BE2C (cell line): ENCODE measurements at places on chromosomes 12 and 14.

- no peak for DNase-seq
Measured at GRCh38 chr14:53979747-53980642, 23.4 kb upstream of the BMP4 start.

GRCh38 chr12:88243982-88244381 lies 101.9 kb downstream of the TMTC3 start:
- DNase-seq: no peak

DNA sequence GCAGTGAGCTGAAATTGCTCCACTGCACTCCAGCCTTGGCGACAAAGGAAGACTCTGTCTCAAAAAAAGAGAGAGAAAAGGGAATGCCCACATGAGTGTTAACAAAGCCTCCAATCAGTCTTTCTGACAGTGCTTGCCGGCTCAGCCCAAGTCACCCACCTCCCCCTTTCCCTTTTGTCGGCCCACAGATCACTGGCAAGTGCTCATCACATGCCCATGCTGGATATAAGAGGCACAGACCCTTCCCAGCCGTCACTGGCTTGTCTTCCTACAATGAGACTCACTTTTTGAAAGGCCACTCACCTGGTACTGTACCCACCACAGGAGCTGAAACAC lies 70.8 kb downstream of the CCDC88C start:
- no peak for DNase-seq

DNA sequence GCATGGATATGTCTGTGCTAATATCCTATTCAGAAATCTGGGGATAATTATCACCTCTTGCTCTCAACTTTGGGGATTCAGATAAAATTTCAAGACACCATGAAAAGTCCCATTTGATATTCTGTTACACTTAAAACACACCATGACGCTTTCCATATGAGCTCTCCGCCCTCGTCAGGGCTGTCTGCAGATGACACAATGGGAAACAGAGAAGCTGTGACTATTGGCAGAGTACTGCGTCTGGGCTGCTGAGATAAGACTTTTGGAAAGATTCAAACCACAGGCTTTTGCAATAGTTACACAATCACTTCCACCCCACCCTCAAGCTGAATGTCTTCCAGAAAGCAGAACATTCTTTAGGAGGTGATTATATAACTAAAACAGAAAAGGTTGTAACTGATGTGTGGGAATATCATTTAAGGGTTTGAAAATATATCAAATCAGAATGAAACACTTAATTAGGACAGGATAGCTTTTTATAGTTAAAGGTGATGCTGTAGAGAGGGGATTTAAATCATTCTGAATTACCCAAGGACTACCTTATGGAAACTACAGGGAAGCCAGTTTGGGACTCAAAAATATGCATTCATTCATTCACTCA lies 75.3 kb upstream of the TMPO start:
- DNase-seq: no peak

DNA sequence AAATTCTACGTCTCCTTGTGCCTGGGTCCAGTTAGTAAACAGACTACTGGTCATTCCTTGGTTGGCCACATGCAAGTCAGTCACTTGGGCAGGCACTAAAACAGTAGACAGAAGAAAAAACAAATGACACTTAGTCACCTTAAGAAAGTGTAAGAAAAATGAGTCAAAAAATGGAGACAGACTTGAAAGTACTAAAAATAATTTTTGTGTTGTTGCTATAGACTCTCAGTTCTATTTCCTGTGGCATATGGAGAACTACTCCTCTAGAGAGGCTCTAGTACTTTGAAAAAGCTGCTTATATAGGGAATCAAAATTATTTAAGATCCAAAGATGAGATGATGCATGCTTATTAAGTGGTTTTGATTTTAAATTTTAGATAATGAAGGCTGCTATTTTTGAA lies 56.0 kb downstream of the PTPRB start:
- DNase-seq: no peak

DNA sequence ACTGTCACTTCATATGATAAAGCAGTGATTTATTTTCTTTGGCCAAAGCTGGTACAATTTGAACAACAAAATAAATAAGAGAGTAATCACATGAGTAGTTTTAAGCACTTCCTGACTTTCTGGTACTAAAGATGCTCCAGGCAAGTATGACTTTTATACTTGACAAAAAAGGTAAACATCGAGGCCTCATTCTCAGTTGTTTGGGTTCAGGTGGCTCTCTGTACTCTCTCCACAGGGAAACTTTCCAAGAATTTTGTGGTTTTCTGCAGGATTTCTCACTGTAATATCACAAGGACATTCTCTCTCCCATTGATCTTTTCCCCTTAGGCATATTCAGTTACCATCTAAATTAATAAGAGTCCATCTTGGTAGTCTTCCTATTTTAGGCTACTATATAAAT lies 26.6 kb upstream of the KCNC2 start:
- DNase-seq: no peak

GRCh38 chr12:81627336-81628189 lies 131.6 kb downstream of the PPFIA2 start:
- DNase-seq: peak; percentile 14

- no peak for DNase-seq
Measured at GRCh38 chr14:30657050-30657449, 34.9 kb downstream of the SCFD1 start.

DNA sequence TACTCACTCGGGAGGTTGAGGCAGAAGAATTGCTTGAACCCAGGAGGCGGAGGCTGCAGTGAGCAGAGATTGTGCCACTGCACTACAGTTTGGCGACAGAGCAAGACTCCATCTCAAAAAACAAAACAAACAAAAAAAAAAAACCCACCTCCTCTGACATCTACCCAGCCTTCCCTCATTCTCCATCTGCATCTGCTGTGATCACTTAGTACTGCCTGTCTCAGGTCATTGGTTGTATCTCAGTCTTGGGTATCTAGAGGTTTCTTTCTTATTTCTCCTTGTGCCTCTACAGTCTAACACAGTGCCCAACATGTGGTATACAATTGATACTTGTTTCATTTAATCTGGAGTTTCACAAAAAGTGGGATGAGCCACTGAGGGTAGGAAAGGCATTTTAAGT lies 5.3 kb downstream of the LTBP2 start:
- DNase-seq: no peak
